ENCODE measurements at places on chromosomes 4 and X.

- no peak for DNase-seq
Measured at GRCh38 chr4:140070366-140070765, 83.6 kb downstream of the MAML3 start.

- no peak for DNase-seq
Measured at GRCh38 chr4:126495163-126495752, 1137.5 kb upstream of the INTU start.

DNA sequence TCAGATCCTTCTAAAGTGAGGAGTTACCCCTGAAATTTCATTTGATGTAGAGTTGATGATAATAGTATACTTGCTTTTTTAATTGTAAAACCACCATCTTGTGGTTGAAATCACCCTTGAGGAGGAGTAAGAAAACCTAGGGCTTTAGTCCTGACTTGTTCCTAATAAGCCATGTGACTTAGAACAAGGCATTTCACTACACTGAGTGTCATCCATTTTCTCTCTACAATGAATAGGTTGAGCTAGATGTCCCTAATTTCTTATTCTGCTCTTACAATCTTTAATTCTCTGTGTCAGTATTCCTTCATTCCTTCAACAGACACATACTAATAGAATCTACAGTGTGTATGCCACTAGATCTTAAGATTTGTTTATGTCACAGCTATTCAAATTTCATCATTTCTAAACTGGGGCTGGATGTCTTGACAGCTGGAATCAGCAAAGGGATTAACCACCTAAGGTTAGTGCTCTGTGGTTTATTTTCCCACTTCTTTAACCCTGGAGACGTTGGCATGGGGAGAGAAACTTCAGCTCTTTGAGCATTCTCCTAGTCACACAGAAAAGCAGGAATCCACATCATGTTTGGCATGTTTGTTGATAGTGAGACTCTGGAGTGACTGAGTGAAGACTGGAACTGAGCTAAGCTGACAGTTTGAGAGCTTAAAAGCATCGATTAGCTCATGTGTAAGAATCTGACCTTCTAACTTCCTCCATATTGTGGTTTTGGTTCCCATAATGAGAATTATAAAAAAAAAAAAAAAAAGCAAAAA lies 246.3 kb downstream of the NDST4 start:
- DNase-seq, result no peak

DNA sequence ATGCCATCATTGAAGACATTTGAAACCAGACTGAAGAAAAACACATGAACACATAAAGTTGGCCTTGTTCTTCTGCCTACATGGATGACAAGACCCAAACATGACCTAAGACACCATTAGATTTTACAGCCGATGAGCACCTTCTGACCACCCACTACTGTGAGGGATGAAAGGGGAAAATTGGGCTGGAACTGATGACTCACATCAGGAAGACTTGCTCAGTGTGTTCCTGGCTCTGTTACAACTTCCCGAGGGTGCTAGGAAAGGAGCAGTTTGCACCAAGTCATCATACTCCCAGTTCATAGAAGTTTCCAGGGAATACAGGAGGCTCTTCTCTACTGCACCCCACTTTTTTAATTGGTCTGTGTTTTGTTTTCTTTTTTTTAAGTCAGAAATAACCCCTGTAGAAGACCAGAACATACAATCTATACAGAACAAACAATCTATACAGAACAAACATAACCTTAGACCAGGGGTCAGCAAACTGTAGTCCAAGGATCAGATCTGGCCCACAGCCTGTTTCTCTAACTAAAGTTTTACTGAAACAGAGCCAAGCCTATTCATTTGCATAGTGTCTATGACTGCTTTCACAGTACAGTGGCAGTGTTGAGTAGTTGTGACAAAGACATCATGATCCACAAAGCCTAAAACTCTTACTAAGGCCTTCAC lies 25.3 kb downstream of the BTC start:
- DNase-seq, result no peak

DNA sequence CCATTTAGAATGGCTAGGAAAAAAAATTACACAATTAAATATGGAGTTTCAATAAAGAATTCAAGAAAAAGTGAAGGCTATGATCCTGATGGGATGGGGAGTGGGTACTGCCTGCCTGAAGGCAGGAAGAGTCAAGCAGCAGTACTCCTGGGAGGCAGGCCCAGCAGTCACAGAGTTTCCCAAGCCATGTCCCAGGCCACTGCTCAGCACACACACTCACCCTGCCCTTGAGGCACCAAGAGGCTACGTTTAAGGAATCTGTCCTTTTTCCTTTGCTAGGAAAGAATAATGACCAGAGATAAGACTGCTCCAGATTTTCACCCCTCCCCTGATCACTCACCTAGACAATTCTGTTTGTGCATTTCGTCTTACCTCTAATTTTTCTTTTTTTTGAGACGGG lies 30.2 kb downstream of the MAP7D3 start:
- DNase-seq, result no peak

- DNase-seq, result no peak
Measured at GRCh38 chr4:151215295-151215694, 61.7 kb upstream of the PRSS48 start.

GRCh38 chrX:72532366-72532765 lies 40.3 kb downstream of the HDAC8 start:
- no peak for DNase-seq

DNA sequence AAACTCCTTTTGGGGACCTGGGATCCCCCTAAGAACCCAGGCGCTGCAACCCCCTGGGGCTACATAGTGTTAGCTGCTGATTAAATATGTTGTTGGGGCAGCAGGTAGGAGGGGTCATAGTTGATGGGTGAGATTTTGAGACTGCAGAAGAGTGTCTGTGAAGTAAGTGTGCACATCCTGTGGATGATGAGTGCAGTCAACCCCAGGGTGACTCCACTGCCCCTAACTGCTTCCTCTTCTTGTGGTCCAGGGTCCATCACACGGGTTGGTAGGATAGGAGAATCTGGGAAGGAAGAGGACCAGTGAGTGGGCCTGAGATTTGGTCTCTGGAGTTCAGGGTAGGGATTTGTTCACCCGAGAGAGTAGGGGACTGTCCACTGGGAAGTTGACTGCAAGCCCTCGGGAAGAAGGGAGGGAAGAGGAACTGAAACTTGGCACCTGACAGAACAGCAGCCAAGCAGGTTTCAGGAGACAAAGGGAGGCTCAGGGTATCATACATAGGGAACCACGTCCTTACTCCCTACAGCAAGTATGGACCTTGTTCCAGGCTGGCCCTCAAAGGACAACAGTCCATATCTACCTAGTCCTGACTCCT lies 8.5 kb downstream of the DLG3 start:
- no peak for DNase-seq

DNA sequence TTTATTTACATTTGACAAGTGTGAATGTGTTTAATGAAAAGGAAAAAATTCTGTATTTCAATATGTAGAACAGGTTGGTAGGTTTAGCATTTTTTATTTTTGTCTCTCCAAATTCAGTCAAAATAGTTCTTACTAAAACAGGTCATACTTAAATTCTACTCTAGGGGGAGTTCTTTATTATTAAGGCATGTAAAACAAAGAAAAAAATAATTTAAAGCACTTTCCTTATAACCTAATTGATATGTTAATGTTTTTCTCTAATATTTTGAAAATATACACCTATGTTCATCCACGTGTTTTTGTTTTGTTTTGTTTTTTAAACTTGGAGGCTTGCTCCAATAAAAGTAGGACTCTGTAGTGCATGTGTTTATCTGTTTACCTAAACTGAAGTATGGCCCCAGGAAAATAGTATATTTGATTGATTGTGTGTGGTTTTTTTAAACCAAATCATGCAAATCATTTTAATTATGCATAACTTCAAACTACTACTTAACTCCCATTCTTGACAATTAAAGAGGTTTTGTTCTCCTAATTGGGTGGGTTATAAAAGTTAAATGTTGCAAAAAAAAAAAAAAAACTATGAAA lies 562.7 kb downstream of the RPA4 start:
- no peak for DNase-seq

DNA sequence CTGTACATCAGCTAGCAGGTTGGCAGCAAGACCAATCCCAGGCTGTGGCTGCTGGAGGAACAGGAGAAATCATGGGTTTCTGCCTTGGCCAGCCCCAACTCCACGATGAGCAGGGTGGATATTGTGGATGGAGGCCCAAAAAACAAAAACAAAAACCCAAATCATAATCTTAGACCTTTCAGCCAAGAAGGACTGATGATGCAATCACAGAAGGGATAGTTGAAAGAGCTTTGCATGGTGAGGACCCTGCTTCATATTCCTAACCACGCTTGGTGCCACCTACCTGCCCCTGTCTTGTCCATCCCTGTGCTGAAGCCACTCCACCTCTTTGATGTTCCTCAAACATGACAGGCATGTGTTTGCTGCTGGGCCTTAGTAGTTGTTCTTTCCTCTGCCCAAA lies 68.8 kb upstream of the CT45A1 start:
- DNase-seq, result no peak

GRCh38 chrX:153908219-153908860 lies 3.9 kb downstream of the AVPR2 start:
- DNase-seq, result no peak

- peak; percentile 63 for DNase-seq
Measured at GRCh38 chrX:119181491-119181890, 53.9 kb upstream of the KIAA1210 start.

GRCh38 chrX:70001269-70001668 lies 48.5 kb downstream of the AWAT2 start:
- no peak for DNase-seq

DNA sequence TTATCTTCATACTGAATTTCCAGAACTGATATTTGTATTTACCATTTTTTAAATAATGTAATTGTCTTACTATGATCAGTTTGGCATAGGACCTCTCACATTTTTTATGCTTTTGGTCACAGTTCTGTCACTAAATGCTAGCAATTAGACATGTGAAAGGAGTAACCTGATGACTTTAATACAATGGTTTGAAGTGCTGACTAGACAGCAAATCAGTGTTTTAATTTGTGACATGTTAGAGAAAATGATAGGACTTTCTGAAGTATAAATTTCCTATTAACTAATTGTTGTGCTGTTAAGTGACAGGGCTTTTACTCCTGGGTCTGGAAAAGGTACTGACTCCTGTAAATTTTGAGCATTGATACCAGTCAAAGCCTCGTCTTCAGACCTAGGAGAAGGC lies 117.5 kb downstream of the ZNF330 start:
- DNase-seq, result no peak

DNA sequence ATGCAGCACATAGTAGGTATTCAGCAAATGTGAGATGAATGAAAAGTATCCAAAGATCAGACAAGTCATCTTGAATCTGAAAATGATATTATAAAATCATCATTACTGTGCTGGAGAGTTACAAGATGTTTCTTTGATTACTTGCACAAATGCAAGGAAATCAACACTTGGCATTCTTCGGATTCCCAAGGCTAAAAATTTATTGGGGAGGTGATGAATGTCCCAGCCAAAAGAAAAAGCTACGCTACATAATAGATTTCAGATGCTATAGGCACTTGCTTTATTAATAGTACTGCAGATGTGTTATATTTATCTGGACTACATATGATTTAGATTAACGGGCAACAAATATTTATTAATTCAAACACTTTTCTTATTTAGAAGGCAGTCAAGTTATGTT lies 286.7 kb upstream of the TENM3 start:
- no peak for DNase-seq

DNA sequence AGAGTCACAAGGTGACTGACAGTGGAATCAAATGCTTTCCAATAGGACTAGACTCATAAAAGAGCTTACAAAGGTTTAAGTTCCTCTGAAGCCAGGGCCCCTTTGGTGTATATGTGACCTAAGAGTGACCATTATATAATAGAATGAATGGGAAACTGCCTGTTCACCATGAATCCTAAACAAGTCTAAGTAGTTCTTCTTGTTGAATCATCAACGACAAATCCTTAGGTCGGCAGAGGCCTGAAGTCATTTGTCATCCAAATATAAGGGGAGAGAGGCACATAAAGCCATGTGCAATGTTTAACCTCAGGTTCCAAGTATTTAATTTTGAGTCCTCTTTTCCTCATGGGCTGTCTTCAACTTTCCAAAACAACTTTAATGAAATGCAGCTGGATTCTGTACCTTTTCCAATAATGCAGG lies 122.4 kb downstream of the RASL11B start:
- DNase-seq, result no peak

GRCh38 chr4:43330288-43330687 lies 437.8 kb downstream of the GRXCR1 start:
- no peak for DNase-seq

GRCh38 chr4:124529131-124529530 lies 183.4 kb downstream of the ANKRD50 start:
- DNase-seq, result no peak

DNA sequence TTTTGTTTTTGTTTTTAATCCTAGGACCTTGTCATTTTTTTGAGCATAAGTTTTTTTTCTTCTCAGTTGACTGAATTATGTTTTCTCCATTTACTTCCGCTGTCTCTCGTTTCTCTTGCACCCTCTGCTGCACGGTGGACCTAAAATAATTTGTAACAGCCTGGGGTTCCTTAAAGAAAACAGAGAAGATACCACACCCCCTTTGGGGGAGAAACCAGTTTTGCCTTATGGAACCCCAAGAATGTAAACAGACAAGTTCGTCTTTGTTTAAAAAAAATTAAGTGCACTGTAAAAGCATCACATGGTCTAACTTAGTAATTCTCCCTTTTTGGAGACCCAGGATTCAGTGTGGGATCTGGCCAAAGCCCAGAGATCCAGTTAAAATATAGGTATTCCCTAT lies 32.8 kb upstream of the MAGEA4 start:
- DNase-seq, result no peak

DNA sequence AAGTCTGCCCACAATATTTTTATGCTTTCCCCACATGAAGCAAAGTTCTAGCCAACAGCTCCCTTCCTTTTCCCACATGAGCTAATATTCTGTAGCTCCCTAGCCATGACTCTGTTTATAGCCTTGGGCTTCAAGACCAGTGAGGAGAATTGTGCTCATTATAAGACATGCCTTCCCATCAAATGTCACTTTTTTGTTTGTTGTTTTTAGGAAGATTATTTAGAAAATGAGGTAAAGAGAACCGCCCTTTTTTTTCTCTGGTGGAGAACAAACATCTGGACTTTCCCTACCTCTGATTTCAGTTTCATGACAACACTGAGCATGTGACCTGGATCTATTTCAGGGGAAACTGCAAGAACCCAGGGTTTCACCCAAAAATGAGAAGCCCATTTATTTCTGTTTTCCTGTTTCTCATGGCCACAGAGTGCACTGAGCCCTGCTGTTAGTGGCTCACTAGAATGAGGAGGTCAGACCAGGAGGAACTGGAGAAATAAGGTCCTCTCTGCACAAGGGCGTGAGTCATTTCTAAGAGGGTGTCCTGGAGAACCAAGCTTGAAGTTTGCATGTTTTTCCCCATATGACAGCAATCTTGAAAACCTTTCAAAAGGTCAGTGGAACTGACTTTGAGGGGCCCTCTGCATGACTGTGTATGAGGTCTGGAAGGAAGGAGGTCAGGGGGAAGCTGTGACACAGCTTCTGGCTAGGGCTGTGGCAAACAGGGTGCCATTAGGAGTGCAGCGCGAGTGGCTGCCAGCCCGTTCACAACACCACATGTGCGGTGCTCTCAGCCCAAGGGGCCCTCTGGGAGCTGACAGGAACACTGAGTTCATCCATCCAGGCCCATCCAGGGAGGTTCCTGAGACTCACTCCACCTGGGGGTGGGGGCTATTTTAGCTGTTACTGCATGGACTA lies 55.2 kb downstream of the CHST7 start:
- no peak for DNase-seq

Measured in H9 (cell line).